ENCODE measurements at places on chromosomes 2 and 18. TPM values are rescaled to one million over a fixed set of nuclear protein-coding genes. Genes with fewer than 3 reads are reported as not detected.
A peak's percentile ranks its signal among the peaks of the same experiment; 100 is the strongest.

RGPD4 gene
- total RNA-seq = 0.19 TPM

PTPRN gene
- not detected for total RNA-seq

VWC2L gene
- total RNA-seq = not detected

MMADHC gene
- 143 TPM for total RNA-seq

TCF7L1 gene
- 0.07 TPM for total RNA-seq

MAP4K3 gene
- total RNA-seq = 10.6 TPM

ZSWIM2 gene
- not detected for total RNA-seq

DNA sequence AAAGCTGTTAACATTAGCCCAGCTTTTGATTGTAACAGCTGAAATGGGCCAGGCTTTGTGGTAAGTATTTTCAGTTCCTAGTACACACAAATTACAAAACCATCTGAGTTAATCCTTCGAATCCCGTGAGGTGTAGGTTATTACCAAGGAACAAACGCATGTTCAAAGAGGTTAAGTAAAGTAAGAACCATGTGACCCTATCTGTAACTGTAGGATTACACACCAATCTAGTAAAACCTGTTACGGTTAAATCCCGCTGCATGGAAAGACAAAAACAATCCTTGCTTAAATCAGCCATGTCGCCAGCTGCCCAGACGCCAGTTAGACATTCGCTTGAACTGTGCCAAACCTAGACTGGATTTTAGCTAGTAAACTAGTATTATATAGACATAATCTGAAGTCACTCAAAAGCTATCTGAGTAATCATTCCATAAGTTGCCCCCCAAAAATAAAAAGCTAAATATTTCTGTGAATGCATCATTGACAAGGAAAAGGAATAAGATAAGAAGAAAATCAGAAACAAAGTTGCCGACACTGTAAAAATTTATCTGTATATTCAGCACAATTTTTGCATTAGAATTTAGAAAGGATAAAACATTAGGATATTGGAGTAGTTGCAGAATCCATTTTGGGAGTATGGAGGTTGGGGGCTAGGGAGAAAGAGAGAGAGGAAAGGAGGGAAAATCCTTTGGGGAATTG is 638.0 kb downstream of the CNTNAP5 start:
- no peaks in the 10 kb centered on the region for H3K36me3 ChIP-seq
- no peak for DNase-seq
- no peaks in the 10 kb centered on the region for H3K27me3 ChIP-seq
- H3K4me3 ChIP-seq = no peak overlapping the region
- H3K4me1 ChIP-seq = no peaks in the 10 kb centered on the region
- no peak overlapping the region for H3K27ac ChIP-seq

GRCh38 chr18:56891116-56891515 is 240.0 kb downstream of the WDR7 start:
- no peaks in the 10 kb centered on the region for H3K27me3 ChIP-seq
- peaks cover 6% of the 10 kb centered on the region for H3K36me3 ChIP-seq
- DNase-seq = no peak
- no peaks in the 10 kb centered on the region for H3K4me1 ChIP-seq
- H3K4me3 ChIP-seq = no peak overlapping the region

GRCh38 chr2:63866009-63866709 is 24.5 kb downstream of the UGP2 start:
- peaks cover 47% of the 10 kb centered on the region for H3K4me1 ChIP-seq
- no peak for DNase-seq
- H3K27me3 ChIP-seq = no peaks in the 10 kb centered on the region
- no peak overlapping the region for H3K4me3 ChIP-seq
- H3K27ac ChIP-seq = no peak overlapping the region

DNA sequence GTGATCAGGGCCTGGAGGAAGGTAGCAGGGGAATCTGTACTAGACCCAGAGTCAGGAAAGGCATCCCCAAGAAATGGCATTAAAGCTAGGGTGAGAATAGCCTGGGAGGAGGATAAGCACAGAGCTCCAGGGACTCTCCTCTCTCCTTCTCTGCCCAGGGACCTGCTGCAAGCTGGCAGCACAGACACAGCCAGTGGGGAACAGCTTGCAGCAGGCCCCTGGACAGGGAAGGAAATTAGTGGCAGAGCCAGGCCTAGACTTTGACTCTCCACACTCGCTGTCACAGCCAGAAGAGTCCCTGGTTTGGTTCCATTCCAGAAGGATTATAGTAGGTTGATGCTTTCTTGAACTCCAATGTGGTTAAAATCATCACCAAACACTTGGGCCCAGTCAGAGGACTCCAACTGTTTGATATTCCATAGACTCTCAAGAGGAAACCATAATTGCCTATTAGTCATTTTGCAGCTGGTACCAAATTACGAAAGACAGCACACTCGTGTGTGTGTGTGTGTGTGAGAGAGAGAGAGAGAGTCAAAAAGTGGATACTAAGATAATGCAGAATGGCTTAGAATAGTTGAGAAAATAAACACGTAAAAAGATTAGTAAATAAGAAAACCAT is 95.5 kb upstream of the ATP8B1 start:
- no peak overlapping the region for H3K27ac ChIP-seq
- no peak for DNase-seq
- H3K27me3 ChIP-seq = no peaks in the 10 kb centered on the region
- H3K36me3 ChIP-seq = no peaks in the 10 kb centered on the region
- H3K4me1 ChIP-seq = no peaks in the 10 kb centered on the region
- no peak overlapping the region for H3K4me3 ChIP-seq

DNA sequence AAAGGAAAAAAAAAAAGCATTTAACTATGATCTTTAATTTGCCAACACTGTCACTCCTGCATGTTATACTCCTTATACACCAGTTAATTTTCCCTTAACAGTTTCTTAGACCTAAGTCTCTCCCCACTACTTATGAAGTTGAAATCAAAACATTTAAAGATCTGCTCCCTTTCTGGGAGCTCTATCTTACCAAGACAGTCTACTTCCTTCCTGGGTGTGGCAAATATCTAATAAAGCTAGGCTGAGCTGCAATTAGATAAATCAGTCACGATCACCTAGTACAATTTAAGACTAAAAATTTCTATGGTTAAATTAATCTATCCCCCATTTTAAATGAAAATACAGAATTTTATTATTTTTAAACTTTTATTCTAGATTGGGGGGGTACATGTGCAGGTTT is 33.4 kb downstream of the PUM2 start:
- H3K4me3 ChIP-seq = no peak overlapping the region
- no peak overlapping the region for H3K27ac ChIP-seq
- H3K4me1 ChIP-seq = peaks cover 52% of the 10 kb centered on the region
- no peak for DNase-seq
- H3K27me3 ChIP-seq = no peaks in the 10 kb centered on the region

DNA sequence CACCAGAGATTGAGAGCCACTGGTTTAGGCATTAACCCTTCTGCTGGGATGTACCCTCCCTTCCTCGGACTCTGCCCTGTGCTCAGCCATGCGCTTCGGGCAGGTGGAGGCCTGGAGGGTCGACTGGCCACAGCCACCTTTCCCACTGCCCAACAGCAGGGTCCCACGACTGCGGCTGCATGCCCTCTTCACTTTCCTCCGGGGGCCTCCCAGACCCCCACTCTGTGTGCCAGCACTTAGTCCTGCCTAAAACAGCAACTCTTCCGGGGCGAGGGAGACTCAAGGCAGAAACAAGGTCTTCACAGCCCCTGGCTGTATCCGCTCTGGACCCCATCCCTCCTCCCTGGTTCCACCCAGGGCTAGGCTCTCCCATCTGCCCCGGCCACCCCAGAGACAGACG is 31.3 kb upstream of the BIN1 start:
- H3K4me1 ChIP-seq = no peaks in the 10 kb centered on the region

DNA sequence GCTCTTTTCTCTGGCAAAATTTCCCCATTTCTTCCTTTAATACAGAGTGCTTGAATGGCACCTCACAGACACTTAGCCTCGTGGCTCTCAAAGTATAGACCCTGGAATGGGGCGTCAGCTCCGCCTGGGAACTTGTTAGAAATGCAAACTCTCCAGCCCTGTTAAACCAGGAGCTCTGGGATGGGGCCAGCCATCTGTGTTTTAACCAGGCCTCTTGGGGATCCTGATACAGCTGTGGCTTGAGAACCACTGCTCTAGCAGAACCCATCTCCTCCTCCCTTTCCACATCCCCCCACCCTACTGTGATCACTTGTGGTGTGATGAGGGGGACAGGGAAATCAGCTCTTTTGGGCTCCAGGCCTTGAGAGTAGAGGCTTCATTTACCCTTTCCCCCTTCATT is 15.9 kb downstream of the LTBP1 start:
- no peak for DNase-seq
- no peaks in the 10 kb centered on the region for H3K36me3 ChIP-seq
- H3K4me3 ChIP-seq = no peak overlapping the region
- H3K27ac ChIP-seq = no peak overlapping the region

DNA sequence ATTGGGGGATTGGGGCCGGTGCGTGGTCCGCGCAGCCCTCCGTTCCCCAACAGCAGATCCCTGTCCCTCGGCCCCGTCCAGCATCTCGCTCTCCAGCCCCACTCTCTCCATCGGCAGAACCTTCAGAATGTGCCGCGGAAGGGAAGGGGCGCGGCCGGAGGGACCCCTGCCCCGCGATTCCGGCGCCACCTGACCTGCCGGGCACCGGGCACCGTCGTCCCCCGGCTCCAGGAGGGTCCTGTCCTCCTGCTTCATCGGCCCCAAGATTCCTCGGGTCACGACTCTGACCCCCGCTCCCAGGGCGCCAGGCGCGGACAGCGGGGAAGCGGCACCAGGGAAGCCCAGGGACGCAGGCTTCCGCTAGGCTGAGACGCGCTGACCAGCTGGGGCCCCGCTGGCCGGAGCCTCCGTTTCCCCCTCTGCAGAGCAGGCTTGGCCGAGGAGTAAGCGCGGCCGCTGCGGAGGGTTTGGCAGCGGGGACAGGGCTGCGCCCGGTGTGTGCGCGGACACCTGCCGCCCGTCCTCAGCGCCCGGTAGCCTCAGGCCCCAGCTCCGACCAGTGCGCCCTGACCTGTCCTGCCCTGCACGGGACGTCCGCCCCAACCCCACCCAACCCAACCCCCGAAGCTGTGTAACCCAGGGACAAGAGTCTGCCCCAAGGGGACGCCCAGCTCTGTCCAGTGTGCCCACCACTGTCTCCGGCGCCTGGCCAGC is 16.8 kb upstream of the BOK start:
- H3K27me3 ChIP-seq = peaks cover 19% of the 10 kb centered on the region
- H3K27ac ChIP-seq = no peak overlapping the region

DNA sequence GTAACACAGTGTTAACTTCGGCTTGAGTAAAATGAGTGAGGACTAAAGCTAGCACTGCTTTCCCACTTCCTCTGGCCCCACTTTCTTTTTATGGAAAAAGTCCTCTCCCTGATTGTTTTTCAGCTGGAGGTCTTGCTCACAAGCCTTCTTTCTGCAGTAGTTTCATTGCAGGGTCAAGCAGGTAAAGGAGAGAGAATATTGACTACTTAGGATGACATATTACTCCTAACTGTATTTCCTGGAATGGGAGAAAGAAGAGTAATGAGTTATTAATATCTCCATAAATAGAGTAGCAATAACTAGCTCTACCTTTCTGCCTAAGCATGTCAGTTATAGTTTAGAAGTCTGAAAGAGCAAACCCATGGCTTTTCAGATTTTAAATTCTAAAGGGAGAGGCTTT is 45.0 kb downstream of the MAP4K4 start:
- DNase-seq = no peak
- H3K4me3 ChIP-seq = no peak overlapping the region
- peaks cover 11% of the 10 kb centered on the region for H3K36me3 ChIP-seq
- H3K27me3 ChIP-seq = no peaks in the 10 kb centered on the region
- H3K4me1 ChIP-seq = peaks cover 87% of the 10 kb centered on the region
- peak overlapping the region; percentile 21 for H3K27ac ChIP-seq

GRCh38 chr2:65835975-65836549 is 403.7 kb upstream of the SPRED2 start:
- no peaks in the 10 kb centered on the region for H3K36me3 ChIP-seq
- H3K27ac ChIP-seq = no peak overlapping the region
- H3K4me3 ChIP-seq = no peak overlapping the region
- no peaks in the 10 kb centered on the region for H3K4me1 ChIP-seq
- DNase-seq = no peak
- H3K27me3 ChIP-seq = peaks cover 2% of the 10 kb centered on the region

DNA sequence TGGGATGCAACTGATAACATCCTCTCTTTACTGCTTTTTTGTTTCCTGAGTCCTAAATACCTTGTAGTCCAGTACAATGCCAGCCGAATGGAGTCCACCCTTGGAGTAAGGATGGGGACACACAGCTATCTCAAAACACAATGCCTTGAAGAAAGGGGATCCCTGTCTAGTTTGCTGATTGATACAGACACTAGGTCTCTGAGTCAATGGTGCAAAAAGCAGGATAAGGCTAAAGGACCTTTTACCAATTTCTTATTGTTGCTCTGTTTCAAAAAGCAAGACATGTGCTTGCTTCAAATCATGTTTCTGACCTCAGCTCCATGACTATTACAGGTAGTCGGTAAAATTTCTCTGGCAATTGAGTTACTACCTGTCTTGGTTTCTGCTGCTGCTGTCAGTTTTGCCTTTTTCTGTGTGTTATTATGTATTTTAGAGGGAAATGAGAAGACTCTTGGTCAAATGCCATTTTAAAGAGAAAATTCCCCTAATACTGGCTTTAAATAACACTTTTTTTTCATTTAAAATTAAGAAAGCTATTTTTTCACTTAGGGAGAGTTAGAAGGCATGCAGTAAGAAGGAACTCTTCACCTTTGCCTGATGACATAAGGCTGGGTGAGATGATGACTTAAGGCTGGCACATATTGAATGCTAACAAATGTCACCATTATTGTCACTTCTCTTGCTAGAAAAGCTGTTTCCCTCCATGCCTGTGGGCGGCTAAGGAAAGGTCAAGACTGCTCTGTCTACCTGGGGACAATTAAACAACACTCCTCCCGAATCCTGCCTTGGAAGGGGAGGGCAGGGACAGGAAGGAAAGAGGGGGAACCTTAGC is 4.9 kb upstream of the FIGLA start:
- no peak overlapping the region for H3K4me3 ChIP-seq
- H3K4me1 ChIP-seq = peaks cover 2% of the 10 kb centered on the region
- H3K27ac ChIP-seq = no peak overlapping the region
- H3K36me3 ChIP-seq = no peaks in the 10 kb centered on the region
- DNase-seq = no peak
- H3K27me3 ChIP-seq = peaks cover 18% of the 10 kb centered on the region

GRCh38 chr2:39511605-39512433 is 74.7 kb upstream of the MAP4K3 start:
- no peak for DNase-seq
- H3K4me3 ChIP-seq = no peak overlapping the region
- H3K36me3 ChIP-seq = no peaks in the 10 kb centered on the region
- H3K27ac ChIP-seq = peak overlapping the region; percentile 67
- peaks cover 3% of the 10 kb centered on the region for H3K27me3 ChIP-seq

DNA sequence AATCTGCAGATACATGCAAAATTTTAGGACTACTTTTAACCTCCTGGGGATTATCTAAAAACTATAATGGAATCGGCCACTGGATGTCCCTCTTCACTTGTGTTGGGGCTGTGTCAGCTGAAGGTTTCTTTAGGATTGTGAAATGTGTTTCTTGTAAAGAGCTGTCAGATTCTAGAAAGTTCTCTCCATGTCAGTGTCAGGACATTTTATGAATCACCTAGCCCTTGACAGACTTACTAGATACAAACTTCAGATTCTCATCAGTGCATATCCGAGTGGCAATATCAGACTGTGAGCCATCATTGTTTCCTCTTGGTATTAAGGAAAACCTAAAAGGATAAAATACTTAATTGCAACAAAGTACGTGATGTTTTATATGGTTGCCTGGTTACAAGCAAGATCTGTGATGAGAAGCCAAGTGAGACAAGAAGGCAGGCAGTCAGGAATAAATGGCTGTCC is 107.3 kb downstream of the CPS1 start:
- H3K27me3 ChIP-seq = no peaks in the 10 kb centered on the region
- DNase-seq = no peak
- H3K27ac ChIP-seq = no peak overlapping the region
- H3K4me3 ChIP-seq = no peak overlapping the region

- no peak overlapping the region for H3K4me3 ChIP-seq
- DNase-seq = no peak
- peaks cover 8% of the 10 kb centered on the region for H3K4me1 ChIP-seq
- H3K27ac ChIP-seq = no peak overlapping the region
- peaks cover 19% of the 10 kb centered on the region for H3K27me3 ChIP-seq
Observed at GRCh38 chr2:175579646-175580045, 398.1 kb upstream of the ATP5MC3 start.

All from activated naive CD4-positive, alpha-beta T cell treated with anti-CD3 and anti-CD28 coated beads for 36 hours (primary cell).